ENCODE measurements at places on chromosomes 1 and 21. TPM values are rescaled to one million over a fixed set of nuclear protein-coding genes. Genes with fewer than 3 reads are reported as not detected.

Gene CYP4A22
- total RNA-seq, result not detected

DNA sequence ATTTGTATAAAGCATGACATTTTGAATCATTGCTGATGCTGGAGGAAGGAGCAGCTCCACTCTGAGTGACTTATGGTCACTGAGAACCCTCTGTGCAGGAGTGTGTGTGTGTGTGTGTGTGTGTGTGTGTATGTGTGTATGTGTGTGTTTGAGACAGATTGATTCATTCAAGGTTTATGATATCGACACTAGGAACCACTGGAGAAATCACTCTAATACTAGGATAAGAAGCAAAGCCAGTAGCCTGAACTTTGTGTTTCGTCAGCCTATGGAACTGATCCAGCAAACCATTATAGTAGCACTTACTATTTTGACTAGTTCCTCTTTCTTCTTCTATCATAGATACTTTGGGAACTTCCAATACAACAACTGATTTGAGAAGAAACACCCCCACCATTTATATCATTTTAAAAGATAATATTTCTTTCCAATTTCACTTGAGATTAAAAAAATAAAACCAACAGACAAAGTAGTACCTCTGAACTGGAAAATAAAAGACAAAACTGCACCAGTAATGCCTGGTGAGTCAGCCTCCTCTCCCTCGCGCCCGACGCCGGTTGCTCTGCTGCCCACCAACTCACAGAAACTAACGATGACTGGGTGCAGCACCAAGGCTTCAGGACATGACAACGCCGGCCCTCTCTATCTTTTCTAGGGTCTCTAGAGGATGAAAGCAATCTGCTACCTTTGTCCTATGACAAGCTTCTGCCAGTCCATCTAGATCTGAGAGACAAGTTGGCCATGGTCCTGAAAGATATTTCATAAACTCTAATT is 20.9 kb downstream of the SLAMF1 start:
- peak overlapping the region; percentile 55 for H3K4me3 ChIP-seq
- no peaks in the 10 kb centered on the region for H3K27me3 ChIP-seq
- H3K4me1 ChIP-seq, result peaks cover 98% of the 10 kb centered on the region
- peak; percentile 74 for DNase-seq

DNA sequence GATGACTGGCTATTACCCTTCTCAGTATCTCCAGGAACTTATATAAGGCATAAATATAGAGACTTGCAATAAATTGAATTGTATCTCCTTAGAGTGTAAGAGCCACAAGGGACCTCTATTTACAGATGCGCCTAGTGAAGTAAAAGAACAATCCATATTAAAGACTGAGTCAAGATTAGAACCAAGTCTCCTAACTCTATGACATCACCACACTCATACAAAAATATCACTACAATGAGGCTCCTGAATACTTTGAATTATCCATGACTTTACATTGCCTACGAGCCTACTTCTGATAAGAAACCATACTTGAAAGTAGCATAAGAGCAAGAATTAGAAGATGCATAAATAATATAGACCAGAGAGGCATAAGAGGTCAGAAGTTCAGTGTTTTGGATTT is 18.8 kb downstream of the DPYD start:
- no peaks in the 10 kb centered on the region for H3K27me3 ChIP-seq
- H3K4me3 ChIP-seq, result no peak overlapping the region
- no peak overlapping the region for H3K27ac ChIP-seq
- H3K36me3 ChIP-seq, result peaks cover 24% of the 10 kb centered on the region
- DNase-seq, result no peak

- H3K4me3 ChIP-seq, result no peak overlapping the region
- no peaks in the 10 kb centered on the region for H3K4me1 ChIP-seq
- no peaks in the 10 kb centered on the region for H3K27me3 ChIP-seq
- no peak for DNase-seq
Observed at GRCh38 chr1:97482022-97482421, 438.8 kb downstream of the DPYD start.

DNA sequence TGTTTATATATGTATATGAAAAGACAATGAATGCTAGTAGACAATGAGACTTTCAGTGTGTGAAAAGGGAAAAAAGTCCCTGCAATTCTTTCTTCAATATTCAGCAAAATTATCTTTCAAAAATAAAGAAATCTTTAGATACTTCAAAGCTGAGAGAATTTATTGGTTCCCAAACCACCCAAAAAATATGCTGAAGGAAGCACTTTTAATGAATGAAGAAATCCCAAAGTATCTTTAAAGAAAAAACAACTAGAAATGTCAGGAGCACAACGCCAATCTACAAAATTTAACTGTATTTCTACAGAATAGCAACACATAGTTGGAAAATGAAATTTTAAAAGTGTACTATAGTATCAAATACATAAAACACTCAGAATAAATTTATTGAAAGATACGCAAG is 142.3 kb upstream of the CHRM3 start:
- H3K27ac ChIP-seq, result no peak overlapping the region
- DNase-seq, result no peak
- H3K4me3 ChIP-seq, result no peak overlapping the region
- no peaks in the 10 kb centered on the region for H3K36me3 ChIP-seq
- H3K27me3 ChIP-seq, result no peaks in the 10 kb centered on the region
- H3K4me1 ChIP-seq, result no peaks in the 10 kb centered on the region

GRCh38 chr1:202599669-202600431 is 110.4 kb downstream of the SYT2 start:
- no peak overlapping the region for H3K4me3 ChIP-seq
- peak; percentile 51 for DNase-seq
- no peaks in the 10 kb centered on the region for H3K27me3 ChIP-seq
- H3K36me3 ChIP-seq, result no peaks in the 10 kb centered on the region

DNA sequence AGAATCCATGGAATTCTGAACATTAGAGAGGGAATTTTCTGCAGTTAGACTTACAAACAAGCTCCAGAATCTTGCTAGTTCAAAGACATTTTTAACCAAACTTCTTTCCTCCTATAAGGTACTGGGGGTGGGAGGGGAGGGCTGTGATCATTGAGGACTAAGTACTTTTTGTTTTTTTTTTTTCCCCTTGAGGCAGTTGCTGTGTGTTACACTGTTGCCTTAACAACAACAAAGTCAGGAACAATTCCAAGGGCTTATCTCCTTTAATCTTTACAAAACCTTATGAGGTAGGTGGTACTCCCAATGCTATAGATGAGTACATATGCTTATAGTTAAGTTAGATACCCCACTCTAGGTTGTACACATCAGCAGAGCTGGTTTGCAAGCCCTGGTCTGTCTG is 62.9 kb downstream of the PPP1R12B start:
- no peaks in the 10 kb centered on the region for H3K4me1 ChIP-seq
- no peaks in the 10 kb centered on the region for H3K36me3 ChIP-seq
- H3K4me3 ChIP-seq, result no peak overlapping the region

Gene PTPRF
- 0.23 TPM for total RNA-seq

DNA sequence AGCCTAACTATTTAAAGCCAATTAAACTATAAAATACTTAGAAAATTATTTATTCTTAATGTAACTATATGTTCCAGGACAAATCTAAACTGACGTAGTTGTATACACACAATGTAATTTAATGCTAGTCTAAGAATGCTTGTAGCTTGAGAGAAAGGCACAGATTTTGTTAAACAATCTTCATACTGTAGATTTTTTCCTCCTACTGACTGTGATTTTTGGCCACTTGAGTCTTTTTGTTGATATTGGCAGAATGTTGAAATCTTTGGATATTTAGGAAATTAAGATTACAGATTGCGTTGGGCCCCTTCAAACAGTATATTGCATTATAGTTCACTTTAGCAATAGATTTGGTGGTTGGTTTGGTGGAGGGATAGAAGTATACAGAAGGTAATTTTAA is 40.5 kb downstream of the ATF3 start:
- peaks cover 7% of the 10 kb centered on the region for H3K27me3 ChIP-seq
- no peaks in the 10 kb centered on the region for H3K4me1 ChIP-seq
- no peak for DNase-seq
- H3K4me3 ChIP-seq, result no peak overlapping the region

Gene GCSAML
- not detected for total RNA-seq

DNA sequence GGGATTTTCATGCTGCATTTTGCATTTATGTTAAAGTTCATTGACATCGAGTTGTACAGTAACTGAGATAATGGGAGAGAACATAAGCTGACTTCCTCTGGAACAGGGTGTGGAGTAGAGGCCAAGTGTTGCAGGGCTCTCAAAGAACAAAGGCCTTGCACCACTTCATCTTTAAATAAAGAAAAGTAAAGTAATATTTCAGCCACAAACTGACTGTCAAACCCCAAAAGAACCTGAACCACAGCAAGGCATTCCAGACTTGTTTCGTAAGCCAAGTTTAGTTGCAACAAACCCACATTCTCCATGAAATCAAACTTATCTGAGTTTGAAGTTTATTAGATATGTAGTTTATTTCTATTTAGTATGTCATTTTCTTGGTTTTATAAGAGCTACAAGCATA is 19.1 kb upstream of the HMGCS2 start:
- DNase-seq, result no peak
- no peak overlapping the region for H3K4me3 ChIP-seq
- no peak overlapping the region for H3K27ac ChIP-seq
- peaks cover 39% of the 10 kb centered on the region for H3K4me1 ChIP-seq
- no peaks in the 10 kb centered on the region for H3K36me3 ChIP-seq

Gene TRIM67
- not detected for total RNA-seq

GRCh38 chr1:51115714-51116404 is 13.8 kb downstream of the C1orf185 start:
- DNase-seq, result no peak
- H3K4me1 ChIP-seq, result no peaks in the 10 kb centered on the region
- no peak overlapping the region for H3K4me3 ChIP-seq
- no peak overlapping the region for H3K27ac ChIP-seq
- H3K27me3 ChIP-seq, result peaks cover 28% of the 10 kb centered on the region
- H3K36me3 ChIP-seq, result no peaks in the 10 kb centered on the region

DNA sequence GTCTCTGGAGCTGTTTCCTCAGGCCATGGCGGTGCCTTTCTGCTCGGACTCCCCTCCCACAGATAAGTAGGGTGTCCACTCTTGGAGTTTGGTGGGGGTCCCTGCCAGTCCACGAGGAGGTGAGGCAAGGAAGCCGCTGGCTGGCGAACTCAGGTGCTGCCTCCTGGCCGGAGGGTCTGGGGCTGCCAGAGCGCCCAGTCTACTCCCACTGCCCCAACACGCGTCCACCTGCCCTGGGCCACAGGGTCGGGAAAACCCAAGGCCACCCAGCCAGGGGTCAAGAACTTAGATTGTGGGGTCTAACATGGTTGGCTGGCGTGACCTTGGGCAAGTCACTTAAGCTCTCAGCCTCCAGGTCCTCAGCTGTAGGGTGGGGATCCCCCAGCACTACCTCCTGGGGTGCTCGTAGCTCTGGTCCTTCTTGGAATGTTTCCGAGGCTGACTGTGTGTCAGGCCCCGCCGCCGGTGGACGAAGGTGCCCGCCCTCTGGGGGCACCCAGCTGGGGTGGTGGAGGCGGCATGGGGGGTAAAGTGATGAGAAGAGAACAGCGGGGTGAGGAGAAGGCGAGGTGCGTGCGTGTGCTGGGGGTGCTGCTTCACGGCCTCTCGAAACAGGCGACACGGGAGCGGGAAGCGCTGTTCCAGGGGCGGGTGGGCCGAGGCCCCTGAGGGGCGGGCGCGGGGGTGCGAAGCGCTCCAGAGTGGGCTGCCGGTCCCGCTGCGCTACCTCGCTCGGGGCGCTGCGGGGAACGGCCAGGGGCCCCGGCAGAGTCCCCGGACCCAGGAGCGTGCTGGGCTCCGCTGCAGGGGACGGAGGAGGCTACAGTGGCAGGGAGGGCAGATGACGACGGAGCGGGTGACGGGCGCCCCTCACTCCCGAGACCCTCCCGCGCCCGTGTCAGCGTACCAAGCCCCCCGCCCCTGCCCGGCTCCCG is 1.2 kb downstream of the SH2D5 start:
- peaks cover 20% of the 10 kb centered on the region for H3K4me1 ChIP-seq
- H3K36me3 ChIP-seq, result peaks cover 4% of the 10 kb centered on the region
- peaks cover 43% of the 10 kb centered on the region for H3K27me3 ChIP-seq
- peak overlapping the region; percentile 46 for H3K4me3 ChIP-seq
- no peak overlapping the region for H3K27ac ChIP-seq

Gene PIGR
- 0.06 TPM for total RNA-seq

DNA sequence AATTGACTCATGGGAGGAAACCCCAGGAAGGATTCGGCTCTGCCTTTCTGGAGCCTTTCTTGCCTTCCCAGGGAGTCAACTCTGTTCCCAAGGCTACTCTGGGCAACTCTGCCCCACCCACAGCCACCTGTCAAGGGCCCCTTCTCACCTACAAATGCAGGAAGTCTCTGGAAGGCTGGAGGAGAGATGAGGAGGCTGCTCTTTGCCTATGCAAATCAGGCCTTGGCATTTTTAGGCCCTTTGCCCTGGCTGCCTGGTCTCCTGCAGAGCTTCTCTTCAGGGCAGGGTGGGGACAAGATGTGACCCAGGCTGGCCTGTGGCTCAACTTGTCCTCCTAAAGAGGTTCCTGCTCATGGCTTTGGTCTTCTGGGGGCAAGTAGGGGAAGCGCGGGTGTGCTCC is 5.4 kb downstream of the SLC6A9 start:
- no peak for DNase-seq
- H3K4me1 ChIP-seq, result peaks cover 12% of the 10 kb centered on the region
- H3K4me3 ChIP-seq, result no peak overlapping the region
- no peak overlapping the region for H3K27ac ChIP-seq
- no peaks in the 10 kb centered on the region for H3K27me3 ChIP-seq

DNA sequence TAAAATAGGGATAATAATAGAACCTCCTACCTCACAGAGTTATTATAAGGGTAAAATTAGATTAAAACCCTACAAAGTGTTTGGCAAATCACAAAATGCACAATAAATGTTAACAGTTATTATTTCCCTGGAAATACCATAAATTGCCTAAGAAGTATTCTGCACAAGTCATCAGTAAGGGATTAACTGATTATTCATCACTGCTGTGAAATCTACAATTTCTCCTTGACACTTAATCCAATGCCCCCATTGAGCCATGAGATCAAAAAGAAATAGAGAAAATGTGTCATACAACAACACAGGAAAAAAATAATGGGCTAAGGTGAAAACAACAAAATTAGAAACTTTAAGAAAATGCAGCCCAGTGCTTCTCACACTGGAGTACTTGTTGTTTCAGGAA is 6.7 kb upstream of the SEC16B start:
- H3K27me3 ChIP-seq, result no peaks in the 10 kb centered on the region
- no peak for DNase-seq
- H3K36me3 ChIP-seq, result no peaks in the 10 kb centered on the region
- no peak overlapping the region for H3K27ac ChIP-seq
- H3K4me1 ChIP-seq, result no peaks in the 10 kb centered on the region

GRCh38 chr1:213089924-213090677 is 39.1 kb downstream of the RPS6KC1 start:
- DNase-seq, result no peak
- peak overlapping the region; percentile 84 for H3K27ac ChIP-seq
- peaks cover 15% of the 10 kb centered on the region for H3K4me1 ChIP-seq

GRCh38 chr21:34912022-34912945 is 136.8 kb downstream of the RUNX1 start:
- H3K27ac ChIP-seq, result no peak overlapping the region
- H3K36me3 ChIP-seq, result peaks cover 3% of the 10 kb centered on the region
- H3K27me3 ChIP-seq, result no peaks in the 10 kb centered on the region
- H3K4me3 ChIP-seq, result no peak overlapping the region

Gene FOXE3
- total RNA-seq, result not detected
